ENCODE measurements at places on chromosomes 4 and X.

DNA sequence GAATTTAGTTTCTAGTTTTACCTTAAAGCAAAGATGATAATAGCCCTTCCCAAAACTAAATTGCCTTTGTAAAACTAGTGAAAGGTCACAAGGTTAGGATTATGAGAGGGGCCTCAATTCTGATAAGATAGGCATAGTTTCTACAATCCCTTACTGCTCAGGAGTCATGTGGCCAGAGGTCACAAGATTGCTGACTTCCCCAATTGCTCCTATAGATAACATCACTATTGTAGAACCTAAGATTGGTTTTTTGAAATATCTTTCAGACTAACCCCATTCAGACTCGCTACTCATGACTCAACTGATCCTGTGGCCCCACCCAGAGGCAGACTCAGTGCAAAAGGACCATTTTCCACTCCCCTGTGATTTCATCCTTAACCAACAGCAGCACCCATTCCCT, 70.3 kb downstream of the SCD5 start:
- no peak for DNase-seq

DNA sequence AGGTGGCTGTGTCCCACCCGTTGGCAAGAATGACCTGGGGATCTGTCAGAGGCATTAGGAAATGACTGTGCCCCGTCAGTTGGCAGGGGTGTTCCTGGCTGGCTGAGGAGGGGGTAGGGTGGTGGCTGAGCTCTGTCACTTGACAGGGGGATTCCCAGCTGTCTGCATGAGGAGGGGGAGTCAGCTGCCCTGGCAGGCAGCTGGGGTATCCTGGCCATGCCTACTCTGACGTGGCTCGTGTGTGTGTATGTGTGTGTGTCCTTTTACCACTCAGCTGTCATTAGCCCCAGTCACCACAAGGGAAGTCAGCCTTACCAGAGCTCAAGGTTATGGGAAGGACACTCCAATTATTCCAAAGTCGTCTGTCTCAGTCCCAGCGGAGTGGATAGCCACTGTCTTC, 93.2 kb downstream of the EFNB1 start:
- no peak for DNase-seq

DNA sequence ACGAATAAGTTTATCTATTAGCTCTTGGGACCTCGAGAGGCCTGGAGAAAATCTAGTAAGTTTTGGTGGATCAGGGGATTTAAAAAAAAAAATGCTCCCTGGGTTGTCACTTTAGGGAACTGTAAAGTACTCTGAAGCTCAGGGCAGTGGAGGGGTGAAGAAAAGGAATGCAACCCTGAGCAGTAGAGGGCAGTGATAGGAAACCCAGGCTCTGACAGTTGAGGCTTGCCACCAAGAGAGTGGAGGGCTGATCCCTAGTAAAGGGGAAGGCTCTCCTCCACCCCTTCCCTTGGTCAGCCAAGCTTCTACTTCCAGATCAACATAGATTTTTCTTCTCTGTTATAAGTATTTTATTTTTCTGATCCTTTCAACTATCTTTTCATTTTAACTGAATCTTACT, 73.1 kb downstream of the FBXO8 start:
- DNase-seq: no peak

GRCh38 chr4:87114245-87115062, 106.0 kb downstream of the KLHL8 start:
- no peak for DNase-seq

GRCh38 chr4:82640540-82640939, 78.8 kb upstream of the TMEM150C start:
- no peak for DNase-seq

GRCh38 chr4:158181906-158182305, 9.1 kb upstream of the GASK1B start:
- no peak for DNase-seq

DNA sequence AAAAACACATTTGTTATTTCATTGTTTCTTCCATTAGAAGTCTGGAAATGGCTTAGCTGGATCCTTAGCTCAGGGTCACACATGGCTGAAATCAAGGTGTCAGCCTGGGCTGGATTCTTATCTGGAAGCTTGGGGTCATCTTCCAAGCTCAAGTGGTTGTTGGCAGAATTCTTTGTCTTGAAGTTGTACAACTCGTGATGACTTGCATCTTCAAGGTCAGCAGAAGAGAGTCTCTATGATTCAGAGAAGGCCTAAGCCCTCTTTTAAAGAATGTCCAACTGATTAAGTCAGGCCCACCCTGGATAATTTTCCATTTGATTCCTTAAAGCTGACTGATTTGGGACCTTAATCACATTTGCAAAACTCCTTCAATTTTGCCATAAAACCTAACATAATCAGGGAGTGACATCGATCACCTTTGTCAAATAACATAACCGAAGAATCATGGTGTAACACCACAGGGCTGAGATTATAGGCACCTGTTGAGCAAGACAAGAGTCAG, 22.1 kb downstream of the TMSB4X start:
- no peak for DNase-seq

GRCh38 chrX:50567636-50568035, 97.0 kb upstream of the DGKK start:
- no peak for DNase-seq

DNA sequence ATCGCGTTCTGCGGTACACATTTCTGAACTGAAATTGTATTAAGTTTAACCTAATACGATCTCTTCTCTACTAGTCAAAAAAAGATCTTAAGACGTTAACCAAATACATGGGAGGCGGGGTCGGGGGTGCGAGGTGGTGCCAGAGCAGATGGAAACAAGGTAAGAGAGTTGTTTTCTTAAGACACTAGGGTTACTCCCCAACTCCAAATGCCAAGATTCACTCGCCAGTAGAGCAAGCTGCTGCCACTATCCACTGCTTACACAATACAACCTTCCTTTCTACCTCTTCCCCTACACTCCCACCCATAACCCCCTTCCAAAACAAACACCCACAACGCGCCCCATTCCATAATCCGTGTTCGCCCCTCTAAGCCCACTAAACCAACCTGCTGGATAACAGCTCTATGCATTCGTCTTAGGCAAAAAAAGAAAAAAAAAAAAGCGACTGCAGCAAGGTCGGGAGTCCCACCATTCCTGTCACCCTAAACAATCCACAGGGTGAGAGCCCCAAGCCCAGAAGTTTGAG, 1.3 kb downstream of the LCORL start:
- peak; percentile 9 for DNase-seq

- DNase-seq: no peak
These were observed 366.5 kb downstream of the FAT4 start for GRCh38 chr4:125681240-125681639.

DNA sequence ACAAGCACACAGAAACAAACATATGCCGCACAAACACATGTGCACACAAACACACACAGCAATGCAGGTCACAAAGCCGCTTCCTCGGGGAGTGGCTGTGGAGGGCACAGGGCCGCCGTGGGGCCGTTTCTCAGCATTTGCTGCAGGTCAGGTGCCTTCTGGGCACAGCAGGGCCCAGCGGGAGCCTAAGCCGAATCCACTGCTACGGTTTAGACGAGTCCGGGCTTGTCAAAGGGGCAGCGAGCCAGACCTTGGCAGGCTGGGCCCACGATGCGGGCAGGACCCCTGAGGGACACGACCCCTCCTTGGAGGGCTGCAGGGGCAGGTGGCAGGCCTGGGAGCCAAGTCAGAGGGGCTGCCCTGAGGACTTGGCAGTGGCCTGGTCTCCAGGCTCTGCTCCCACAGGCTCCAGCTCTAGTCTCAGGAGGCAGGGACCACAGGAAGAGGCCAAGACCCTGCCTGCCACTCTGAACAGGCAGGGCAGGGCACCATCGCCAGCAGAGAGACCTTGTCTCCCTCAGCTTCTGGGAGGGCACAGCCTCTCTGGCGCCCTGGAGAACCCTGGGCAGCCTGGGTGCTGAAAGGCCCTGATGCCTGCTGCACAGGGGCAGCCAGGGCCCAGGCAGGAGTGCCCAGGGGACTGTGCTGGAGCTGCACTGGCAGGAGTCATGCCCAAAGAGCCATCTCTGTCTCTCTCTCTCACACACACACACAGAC, 5.5 kb upstream of the ATP2B3 start:
- no peak for DNase-seq

- DNase-seq: no peak
These were observed 25.5 kb upstream of the ZNF330 start for GRCh38 chr4:141195095-141195707.

DNA sequence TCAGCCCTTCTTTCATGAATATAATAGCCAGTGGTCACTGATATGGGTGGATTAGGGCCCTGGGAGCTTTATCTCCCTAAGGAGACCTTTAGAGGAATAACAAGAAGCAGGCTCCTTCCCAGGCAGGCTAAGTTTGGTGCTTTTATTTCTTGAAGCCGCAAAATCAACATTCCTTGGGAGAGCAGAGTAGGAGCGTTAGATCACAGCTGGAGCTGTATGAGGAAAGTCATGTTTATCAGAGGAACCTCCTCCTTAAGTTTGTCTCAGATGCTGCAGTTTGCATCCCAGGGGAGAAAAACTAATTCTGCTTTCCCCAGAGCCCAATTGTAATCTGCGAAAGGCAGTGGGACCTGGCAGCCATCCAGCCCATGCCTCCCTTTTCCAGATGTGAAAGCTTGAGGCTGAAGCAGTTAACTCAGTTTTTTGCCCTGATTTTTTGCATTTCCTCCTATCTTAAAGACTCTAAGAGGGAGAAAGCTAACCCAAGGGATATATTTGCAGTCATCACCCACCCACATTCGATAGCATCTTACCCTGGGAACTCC, 186.0 kb upstream of the FRMPD4 start:
- no peak for DNase-seq

DNA sequence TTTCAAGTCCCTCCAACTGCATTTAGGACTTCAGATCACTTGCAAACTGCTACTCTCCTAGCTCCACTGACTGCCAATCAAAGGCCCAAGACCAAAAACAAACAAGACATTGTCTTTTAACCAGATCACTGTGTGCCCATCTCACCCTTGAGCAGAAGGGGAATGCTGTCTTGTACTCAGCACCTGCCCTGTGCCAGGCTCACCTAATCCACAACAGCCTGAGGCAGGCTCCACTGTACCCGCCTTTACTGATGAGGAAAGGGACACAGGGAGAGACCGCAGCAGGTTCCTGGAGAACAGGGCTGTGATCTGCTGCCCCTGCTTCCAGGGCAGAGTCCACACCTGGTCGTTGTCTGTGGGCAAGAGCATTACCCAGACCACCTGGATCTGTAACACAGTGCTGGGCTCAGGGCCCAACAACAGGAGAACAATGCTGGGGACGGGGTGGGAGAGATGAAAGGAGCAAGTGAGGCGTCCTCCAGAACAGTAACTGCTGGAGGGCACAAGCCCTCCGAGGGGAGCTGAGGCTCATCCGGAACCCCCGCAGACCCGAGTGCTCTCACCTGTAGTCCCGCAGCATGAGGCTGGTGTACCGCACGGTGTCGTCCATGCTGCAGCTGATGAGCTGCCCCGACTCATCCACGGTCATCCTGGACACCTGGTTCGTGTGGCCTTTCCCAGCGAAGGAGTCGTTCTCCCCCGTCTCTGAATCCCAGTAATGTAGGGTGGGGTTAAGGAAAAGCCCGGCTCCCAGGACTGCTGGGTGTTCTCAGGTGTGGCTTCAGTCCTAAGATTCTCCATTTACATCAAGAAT, 33.9 kb downstream of the WDR1 start:
- no peak for DNase-seq

GRCh38 chr4:677431-678293, 3.3 kb downstream of the MYL5 start:
- no peak for DNase-seq

DNA sequence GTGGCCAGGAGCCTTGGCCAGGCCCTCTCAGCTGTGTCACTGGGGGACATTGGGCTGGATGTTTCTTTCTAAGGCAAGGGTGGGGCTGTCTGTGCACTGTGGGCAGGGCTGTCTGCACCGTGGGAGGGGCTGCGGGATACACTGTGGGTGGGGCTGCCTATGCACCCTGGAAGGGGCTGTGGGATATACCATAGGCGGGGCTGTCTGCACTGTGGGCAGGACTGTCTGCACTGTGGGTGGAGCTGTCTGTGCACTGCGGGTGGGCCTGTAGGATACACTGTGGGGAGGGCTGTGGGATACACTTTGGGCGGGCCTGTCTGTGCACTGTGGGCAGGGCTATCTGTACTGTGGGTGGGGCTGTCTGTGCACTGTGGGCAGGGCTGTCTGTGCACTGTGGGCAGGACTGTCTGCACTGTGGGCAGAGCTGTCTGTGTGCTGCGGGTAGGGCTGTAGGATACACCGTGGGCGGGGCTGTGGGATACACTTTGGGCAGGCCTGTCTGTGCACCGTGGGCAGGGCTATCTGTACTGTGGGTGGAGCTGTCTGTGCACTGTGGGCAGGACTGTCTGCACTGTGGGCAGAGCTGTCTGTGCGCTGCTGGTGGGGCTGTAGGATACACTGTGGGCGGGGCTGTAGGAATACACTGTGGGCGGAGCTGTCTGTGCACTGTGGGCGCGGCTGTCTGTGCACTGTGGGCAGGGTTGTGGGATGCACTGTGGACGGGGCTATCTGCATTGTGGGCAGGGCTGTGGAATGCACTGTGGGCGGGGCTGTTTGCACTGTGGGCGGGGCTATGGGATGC, 31.1 kb downstream of the ACOX3 start:
- DNase-seq: no peak

- DNase-seq: no peak
These were observed 144.8 kb downstream of the ARAP2 start for GRCh38 chr4:36099509-36099908.

DNA sequence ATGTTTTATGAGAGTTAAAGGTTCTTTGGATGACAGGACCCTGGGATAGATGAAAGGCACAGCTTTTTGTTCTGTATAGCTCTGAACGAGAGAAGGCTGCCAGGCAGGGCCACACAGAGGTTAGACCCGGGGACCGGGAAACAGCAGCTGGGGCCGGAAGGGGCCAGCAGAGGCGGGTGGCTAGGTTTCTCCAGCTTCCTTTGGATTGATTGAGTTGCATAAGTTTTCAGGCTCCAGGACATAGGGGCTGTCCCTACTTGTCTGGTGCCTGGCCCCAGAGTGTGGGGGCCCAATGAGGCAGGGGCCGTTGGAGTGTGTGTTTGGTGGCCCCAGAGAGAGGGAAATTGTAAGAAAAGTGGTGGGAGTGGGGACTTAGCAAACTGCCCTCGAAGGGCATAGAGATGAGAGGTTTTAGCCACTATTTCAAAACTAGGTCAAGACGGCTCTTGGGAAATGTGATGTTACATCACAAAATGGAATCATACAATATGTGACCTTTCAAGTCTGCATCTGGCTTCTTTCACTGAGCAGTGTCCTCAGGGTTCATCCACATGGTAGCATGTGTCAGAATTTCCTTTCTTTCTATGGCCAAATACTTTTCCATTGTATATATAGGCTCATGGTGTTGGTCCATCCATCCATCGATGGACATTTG, 3.7 kb downstream of the ZFP92 start:
- no peak for DNase-seq

DNA sequence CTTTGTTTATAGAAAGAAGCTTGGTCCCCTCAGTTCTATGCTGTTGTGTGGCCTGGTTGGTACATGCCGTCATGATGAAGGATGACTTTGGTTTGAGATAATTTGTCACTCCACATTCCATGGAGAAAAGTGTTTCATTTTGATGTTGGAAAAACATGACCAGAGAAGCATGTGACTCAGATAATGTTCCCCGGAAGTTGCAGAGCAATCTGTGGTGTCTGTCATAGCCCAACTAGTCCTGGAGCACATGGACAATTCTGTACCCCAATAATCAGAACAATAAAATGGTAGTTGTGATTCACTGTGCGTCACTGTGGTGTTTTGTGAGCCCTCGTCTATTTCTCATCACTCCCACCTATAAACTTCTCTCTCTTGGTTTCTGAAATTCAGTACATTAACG, 85.1 kb downstream of the PDK3 start:
- DNase-seq: no peak

All from stimulated activated CD4-positive, alpha-beta T cell treated with anti-CD3 and anti-CD28 coated beads, Interleukin-4, amount 100 ng/mL, for 48 hours (primary cell).